A673 (cell line): ENCODE measurements at places on chromosomes 11 and 22. TPM values are rescaled to one million over a fixed set of nuclear protein-coding genes. Genes with fewer than 3 reads are reported as not detected.

Gene MS4A15
- total RNA-seq: not detected in 2 replicates

Gene ZDHHC8
- 58.8 and 60.2 TPM in 2 replicates for total RNA-seq

Gene SIRT3
- 13.6 and 17.1 TPM in 2 replicates for total RNA-seq

Gene SYT13
- 0.30 and 0.83 TPM in 2 replicates for total RNA-seq
